Activated naive CD4-positive, alpha-beta T cell treated with anti-CD3 and anti-CD28 coated beads, Interleukin-2, amount 10 ng/mL, durations not matched to agents 5 hours and 36 hours (primary cell): ENCODE measurements at places on chromosomes 13 and 19. TPM values are rescaled to one million over a fixed set of nuclear protein-coding genes. Genes with fewer than 3 reads are reported as not detected.

Gene KLK4
- not detected for total RNA-seq

Gene RNF17
- total RNA-seq = not detected

Gene GRIK5
- total RNA-seq = 0.67 TPM

Gene DHDH
- 2.1 TPM for total RNA-seq

Gene DNAAF3
- total RNA-seq = not detected

Gene NLRP9
- total RNA-seq = not detected

Gene LAIR1
- 99.2 TPM for total RNA-seq

Gene SYDE1
- 0.30 TPM for total RNA-seq

Gene FBXO17
- not detected for total RNA-seq

Gene NKPD1
- total RNA-seq = 0.24 TPM

Gene DZIP1
- 0.14 TPM for total RNA-seq

Gene MADCAM1
- 0.26 TPM for total RNA-seq

Gene TPT1
- 8,858 TPM for total RNA-seq

Gene ELSPBP1
- total RNA-seq = not detected

Gene PCDH20
- total RNA-seq = not detected

Gene ZNF296
- 3.8 TPM for total RNA-seq

Gene ZNF606
- total RNA-seq = 16.4 TPM

Gene CDX2
- not detected for total RNA-seq

Gene VSTM2B
- not detected for total RNA-seq

Gene FXYD3
- not detected for total RNA-seq

Gene IGFL2
- not detected for total RNA-seq

Gene KLK14
- total RNA-seq = not detected

Gene LGALS4
- 1.6 TPM for total RNA-seq

Gene ZNF541
- 0.34 TPM for total RNA-seq

Gene KIR3DL2
- 0.67 TPM for total RNA-seq

Gene NBEA
- 0.60 TPM for total RNA-seq

Gene CNN2
- total RNA-seq = 504 TPM

Gene CEACAM20
- total RNA-seq = not detected

Gene CASP14
- not detected for total RNA-seq

Gene SYT3
- total RNA-seq = not detected

Gene FPR1
- not detected for total RNA-seq

Gene SHISA2
- 0.63 TPM for total RNA-seq

Gene C13orf46
- 7.9 TPM for total RNA-seq

Gene LYL1
- total RNA-seq = 9.1 TPM

Gene MISP
- total RNA-seq = not detected

Gene CEACAM19
- 0.34 TPM for total RNA-seq

Gene CEBPA
- 0.08 TPM for total RNA-seq

Gene MAST1
- 0.53 TPM for total RNA-seq

Gene SARS2
- 31.7 TPM for total RNA-seq

Gene STOML3
- total RNA-seq = not detected
